ENCODE measurements at places on chromosomes 6 and 20. TPM values are rescaled to one million over a fixed set of nuclear protein-coding genes. Genes with fewer than 3 reads are reported as not detected.

DNA sequence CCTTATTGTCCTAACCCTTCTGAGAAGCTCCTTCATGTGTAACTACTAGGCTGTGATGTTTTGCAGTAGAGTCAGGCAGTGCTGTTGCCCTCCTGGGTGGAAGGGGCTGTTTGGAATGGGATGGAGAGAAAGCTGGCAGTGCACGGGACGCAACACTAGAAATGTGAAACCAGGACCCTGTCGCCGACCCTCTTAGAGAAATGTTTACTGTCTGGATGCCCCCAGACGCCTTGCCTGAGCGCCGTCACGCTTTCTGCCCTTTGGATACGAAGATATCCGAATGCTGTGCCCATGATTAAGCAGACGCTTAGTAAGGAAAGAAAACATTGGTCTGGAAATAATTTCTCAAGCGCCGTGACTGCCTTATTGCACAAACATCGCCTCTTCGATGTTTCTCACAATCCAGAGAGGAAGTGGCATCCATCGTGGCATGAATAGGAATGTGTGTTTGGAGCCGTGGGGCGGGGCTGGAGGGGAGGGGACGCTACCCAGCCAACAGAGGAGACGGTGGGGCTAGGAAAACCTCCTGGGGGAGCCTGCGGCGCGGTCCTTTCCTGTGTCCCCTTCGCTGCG is 661 bp upstream of the PPP1R14C start:
- peaks cover 69% of the 10 kb centered on the region for H3K27me3 ChIP-seq
- H3K4me1 ChIP-seq, result peaks cover 33% of the 10 kb centered on the region
- H3K4me3 ChIP-seq, result peak overlapping the region; percentile 75
- no peaks in the 10 kb centered on the region for H3K36me3 ChIP-seq
- DNase-seq, result no peak

DNA sequence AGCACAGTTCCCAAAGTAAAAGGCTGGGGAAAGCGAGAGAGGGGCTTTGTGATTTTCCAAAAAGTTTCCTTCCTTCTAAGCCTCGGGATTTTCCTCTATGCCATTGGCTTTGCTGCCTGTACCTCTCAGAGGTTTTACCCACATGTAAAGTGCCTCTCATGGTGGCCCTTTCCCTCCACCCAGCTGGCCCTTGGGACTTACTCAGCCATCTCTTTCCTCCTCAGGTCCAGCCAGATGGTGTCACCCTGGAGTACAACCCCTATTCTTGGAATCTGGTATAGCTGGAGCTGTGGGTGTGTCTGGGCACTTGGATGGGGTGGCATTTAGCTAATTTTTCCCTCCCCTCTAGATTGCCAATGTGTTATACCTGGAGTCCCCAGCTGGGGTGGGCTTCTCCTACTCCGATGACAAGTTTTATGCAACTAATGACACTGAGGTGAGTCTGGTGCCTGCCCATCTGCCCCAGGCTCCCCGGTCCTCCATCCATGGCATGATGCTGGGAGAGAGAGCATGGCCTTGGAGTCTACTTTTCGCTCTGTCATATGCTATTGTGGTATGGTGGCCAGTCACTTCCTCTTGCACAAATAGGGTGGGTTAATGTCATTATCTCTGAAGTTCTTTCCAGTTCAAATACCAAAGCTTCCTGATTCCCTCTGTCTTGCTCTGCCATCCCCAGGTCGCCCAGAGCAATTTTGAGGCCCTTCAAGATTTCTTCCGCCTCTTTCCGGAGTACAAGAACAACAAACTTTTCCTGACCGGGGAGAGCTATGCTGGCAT is 1.1 kb downstream of the CTSA start:
- H3K27me3 ChIP-seq, result no peaks in the 10 kb centered on the region
- H3K4me3 ChIP-seq, result peak overlapping the region; percentile 87
- peaks cover 8% of the 10 kb centered on the region for H3K36me3 ChIP-seq

DNA sequence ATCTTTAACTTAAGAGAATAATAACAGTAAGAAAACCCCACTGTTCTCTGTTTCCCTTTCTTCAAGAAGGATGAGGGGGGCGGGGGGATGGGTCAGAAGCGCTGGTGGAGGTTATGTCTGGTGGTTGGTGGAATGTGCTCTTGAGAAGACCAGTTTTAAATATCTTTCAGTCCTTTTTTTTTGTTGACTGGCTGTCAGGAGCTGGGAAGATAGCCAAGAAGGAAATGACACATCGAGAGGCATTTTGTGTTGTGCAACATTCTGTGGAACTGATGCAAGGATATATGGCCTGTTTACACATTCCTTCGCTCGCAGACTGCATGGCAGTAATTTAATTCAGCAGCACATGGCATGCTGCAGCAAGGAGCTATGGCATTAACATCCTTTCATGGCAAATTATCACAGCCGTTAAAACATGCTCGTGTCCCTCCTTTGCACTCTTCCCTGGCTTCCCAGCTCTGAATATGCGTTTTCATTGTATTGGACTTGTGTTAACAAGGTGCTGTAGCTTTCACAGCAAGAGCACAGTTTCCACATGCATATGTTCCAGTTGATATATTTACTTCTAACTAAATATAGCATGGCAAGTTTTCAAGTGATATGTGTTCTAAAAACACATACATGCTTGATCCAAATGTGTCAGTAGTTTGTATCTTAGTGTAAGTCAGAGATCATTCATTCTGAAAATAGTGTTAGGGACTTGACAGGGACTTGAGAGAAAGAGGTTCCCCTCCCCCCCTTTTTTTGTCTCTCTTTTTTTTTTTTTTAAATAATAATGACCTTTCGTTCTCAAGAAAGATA is 68.2 kb upstream of the SUPT3H start:
- no peaks in the 10 kb centered on the region for H3K27me3 ChIP-seq
- peaks cover 29% of the 10 kb centered on the region for H3K4me1 ChIP-seq
- 0 out of 2 replicates have a peak overlapping the region, but pooled peaks have one; percentile 68 for H3K27ac ChIP-seq
- peak overlapping the region; percentile 20 for H3K4me3 ChIP-seq

GRCh38 chr6:160519133-160519532 is 144.9 kb downstream of the LPA start:
- H3K27me3 ChIP-seq, result peaks cover 17% of the 10 kb centered on the region
- peaks cover 17% of the 10 kb centered on the region for H3K4me1 ChIP-seq

GRCh38 chr6:43584892-43585570 is 9.0 kb downstream of the POLH start:
- no peak for DNase-seq
- no peaks in the 10 kb centered on the region for H3K4me1 ChIP-seq
- no peak overlapping the region for H3K4me3 ChIP-seq
- peaks cover 63% of the 10 kb centered on the region for H3K36me3 ChIP-seq

DNA sequence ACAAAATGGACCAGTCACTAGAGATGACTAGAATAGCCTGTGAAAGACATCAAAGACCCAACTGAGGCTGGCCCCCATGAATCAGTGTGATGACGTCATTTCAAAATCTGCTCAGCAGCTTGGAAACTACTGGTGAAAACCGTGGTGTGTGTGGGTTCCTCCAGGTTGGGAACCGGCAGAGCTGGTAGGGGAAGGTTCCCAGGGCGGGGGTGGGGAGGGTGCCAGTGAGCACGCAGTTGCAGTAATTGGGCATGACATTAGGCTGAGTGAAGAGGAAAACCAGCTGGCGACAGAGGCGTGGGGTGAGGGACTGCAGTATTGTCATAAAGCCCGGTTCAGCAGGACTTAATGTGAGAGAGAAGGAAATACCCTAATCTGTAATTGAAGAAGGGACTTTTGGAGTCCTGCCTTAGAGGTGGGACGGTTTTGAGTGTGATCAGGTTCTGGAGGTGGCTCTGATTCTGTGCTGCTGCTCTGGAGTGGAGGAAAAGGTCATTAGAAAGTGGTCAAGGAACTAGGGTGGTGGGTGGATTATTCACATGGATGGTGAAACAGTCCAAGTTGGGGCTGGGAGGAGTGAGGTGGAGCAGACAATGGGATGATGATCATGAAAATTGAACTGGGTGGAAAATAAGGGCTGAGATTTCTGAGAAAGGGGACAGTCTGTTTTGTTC is 52.0 kb upstream of the MTHFD1L start:
- H3K27ac ChIP-seq, result no peak overlapping the region
- H3K4me1 ChIP-seq, result peaks cover 7% of the 10 kb centered on the region
- H3K27me3 ChIP-seq, result no peaks in the 10 kb centered on the region

DNA sequence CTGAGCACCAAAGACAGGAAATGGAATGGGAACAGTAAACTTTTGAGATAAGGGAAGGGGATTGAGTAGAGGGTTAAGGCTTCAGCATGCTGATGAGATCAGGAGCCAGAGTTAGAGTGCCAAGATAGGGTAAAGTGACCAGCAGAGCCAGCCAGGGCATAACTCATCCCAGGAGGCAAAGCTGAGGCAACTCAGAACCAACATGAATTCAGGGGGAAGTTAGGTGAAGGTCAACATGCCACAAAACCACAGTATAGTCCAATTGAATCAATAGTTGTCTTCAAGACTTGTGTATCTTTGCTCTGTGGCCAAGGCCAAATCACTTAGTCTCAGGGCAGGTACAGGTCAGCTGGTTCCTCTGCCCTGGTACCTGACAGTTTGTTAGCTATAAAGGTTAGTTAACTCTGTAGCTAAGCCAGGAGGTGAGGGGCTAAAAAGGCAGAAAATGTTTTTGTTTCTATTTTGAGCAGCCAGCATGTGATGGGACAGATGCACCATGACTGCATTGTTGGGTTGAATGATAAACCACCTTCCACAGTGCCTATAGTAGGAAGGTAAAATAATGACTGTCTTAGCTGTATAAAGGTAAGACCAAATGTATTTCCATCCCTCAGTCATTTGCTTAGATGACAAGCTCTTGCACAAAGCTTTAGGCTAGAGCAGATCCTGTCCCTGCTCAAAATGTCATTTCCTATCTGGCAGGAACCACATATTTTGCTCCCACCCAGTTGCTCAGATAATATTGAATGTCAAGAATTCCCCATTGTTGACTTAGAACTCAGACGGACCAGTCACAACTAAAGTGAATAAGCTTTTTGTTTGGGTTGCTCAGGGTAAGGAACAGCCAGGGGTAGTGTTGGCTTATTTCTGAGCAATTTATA is 15.8 kb downstream of the RNF8 start:
- no peak overlapping the region for H3K27ac ChIP-seq
- H3K36me3 ChIP-seq, result peaks cover 23% of the 10 kb centered on the region

- H3K27ac ChIP-seq, result no peak overlapping the region
- DNase-seq, result no peak
- H3K4me3 ChIP-seq, result no peak overlapping the region
- peaks cover 3% of the 10 kb centered on the region for H3K27me3 ChIP-seq
- H3K36me3 ChIP-seq, result peaks cover 23% of the 10 kb centered on the region
Observed at GRCh38 chr6:447381-448165, 56.0 kb downstream of the IRF4 start.

GRCh38 chr6:25619217-25619616 is 32.8 kb upstream of the SCGN start:
- no peaks in the 10 kb centered on the region for H3K27me3 ChIP-seq
- 0 out of 2 replicates have a peak, but pooled peaks cover 3% of the 10 kb centered on the region for H3K36me3 ChIP-seq
- no peak overlapping the region for H3K27ac ChIP-seq
- H3K4me1 ChIP-seq, result peaks cover 19% of the 10 kb centered on the region
- no peak for DNase-seq

DNA sequence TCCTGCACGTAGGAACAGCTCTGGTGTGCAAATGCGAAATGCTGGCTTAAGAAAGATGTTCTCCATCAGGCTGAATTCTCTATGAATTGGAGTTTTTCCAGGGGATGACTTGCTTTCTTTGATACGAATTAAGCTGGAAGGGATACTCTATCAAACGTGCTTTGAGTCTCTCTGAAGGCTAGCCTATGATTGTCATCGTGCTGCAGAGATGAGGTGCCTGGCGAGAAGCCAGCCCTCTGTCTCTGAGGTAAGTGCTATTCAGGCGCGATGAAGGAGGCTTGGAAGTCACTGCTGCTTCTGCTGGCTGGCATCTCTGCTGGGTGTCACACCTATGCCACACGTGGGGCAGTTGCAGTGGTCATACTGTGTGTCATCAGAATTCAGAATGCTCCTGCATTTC is 223.7 kb downstream of the TAF4 start:
- no peaks in the 10 kb centered on the region for H3K36me3 ChIP-seq
- no peak overlapping the region for H3K27ac ChIP-seq
- no peak for DNase-seq
- H3K4me1 ChIP-seq, result no peaks in the 10 kb centered on the region

- no peak overlapping the region for H3K4me3 ChIP-seq
- H3K4me1 ChIP-seq, result peaks cover 63% of the 10 kb centered on the region
- no peak for DNase-seq
- peaks cover 26% of the 10 kb centered on the region for H3K27me3 ChIP-seq
Observed at GRCh38 chr6:35722121-35722761, 14.6 kb upstream of the ARMC12 start.

Gene SLC12A5
- 6.6 TPM for total RNA-seq

Gene IMPG1
- not detected for total RNA-seq

Gene POU5F1
- total RNA-seq, result 2,735 TPM

Gene APOBEC2
- not detected for total RNA-seq
